ENCODE measurements at places on chromosomes 2 and 18.

DNA sequence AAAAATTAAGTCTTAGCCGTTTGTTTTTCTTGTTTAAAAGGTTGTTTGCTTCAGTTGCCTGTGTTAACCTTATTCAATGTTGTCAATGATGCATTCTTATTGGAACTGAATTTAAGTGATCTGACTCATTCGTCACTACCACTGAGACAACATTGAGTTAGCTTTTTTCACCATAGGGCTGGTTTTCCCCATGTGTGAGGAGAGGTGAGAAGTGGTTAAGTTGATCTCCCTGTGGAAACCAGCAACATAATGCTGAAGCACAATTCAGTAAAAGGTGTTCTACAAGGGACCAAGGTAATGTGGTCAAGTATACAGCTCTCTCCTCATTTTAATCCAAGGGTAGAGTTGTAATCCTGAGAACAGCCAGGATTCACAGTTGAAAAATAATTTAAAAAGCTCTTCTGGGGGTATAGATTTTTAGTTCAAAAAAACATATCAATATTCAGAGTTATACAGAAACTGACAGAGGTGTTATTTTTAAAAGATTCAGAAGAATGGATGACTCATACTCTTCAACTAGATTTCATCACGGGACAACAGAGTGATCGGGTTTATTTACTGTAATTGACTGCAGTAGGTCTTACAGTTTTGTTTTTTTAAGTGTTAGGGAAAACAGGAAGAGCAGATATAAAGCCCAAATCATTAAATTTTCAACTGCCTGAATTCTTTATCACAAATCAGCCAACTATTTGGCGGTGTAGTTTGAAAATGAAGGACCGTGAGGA, 12.6 kb downstream of the NOP58 start:
- no peak for DNase-seq

GRCh38 chr2:1778566-1778965, 34.3 kb upstream of the PXDN start:
- no peak for DNase-seq

DNA sequence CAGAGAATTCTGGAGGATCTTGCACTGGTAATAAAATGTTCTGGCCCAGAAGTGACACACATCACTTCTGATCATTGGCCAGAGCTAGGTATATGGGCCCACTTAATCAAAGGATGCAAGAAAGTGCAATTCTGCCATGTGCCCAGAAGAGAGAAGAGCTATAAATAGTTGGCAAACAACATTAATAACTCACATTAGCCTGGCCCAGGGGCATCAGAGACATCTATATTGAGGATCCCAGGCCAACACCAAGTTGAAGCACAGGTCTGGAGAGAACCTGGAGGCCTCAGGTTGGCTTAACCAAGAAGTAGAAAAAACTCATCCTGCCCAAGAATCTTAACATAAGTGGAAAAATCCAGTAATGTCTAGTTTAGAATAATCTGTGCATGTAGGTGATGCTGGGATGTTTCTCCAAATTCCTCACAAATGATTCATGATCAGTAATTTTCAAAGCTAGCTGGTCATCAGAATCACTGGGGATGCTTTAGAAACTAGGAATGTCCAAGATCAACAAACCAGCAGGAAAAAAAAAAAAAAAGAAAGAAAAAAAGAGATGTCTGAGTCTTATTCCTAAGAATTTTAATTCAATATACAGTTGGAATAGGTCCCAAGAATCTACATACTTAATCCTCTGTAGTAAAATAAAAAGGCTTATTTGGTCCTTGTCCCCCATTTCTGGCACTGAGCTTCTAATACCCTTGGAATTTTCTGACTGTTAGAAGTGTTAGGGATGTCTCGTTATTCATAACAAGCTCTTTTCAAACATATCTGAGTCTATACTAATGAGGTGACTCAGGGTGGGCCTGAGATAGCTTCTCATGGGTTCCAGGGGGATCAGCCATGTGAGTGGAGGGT, 35.0 kb upstream of the EVA1A start:
- DNase-seq, result no peak

- no peak for DNase-seq
Measured at GRCh38 chr2:231348704-231349373, 46.7 kb upstream of the B3GNT7 start.

GRCh38 chr2:40758401-40759155, 306.7 kb upstream of the SLC8A1 start:
- DNase-seq, result no peak

DNA sequence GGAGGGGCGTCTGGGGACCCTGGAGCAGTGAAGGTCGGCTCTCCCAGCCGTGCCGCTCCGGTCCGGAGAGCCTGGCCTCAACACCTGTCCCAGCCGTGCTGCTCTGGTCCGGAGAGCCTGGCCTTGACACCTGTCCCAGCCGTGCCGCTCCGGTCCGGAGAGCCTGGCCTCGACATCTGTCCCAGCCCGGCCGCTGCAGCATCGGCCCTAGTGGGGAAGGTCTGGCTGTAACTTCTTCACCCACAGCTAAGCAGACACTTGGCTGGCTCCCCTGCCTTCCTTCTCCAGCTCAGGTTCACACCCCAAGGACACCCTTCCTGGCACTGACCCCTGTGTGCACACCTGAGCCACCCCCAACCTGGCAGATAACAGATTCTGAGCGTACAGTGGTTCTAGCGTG, 4.6 kb downstream of the KCNG2 start:
- DNase-seq, result no peak

All from CD4-positive, alpha-beta T cell treated with Interleukin-6 at 100 ng/mL for 8 hours (primary cell).